ENCODE measurements at places on chromosomes 1 and 21.

- no peak for DNase-seq
Observed at GRCh38 chr1:157751283-157751682, 25.6 kb downstream of the FCRL2 start.

DNA sequence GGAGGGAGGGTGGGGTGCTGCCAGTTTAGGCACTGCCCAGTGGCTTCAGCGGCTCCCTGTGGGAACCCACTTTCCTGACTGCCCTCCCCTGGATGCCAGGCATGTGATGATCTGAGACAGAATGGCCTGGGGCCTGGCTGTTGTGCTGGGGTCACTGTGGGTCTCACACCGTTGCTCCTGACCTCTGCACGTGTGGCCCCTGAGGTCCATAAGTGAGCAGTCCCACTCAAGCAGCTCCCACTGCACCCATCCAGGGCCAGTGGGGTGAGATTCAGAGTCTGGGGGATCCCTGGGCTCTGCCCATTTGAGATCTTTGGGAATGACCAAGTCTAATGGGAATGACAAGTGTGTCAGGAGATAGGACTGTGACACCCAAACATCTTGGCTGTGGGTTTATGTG, 18.0 kb downstream of the PODN start:
- DNase-seq = no peak

DNA sequence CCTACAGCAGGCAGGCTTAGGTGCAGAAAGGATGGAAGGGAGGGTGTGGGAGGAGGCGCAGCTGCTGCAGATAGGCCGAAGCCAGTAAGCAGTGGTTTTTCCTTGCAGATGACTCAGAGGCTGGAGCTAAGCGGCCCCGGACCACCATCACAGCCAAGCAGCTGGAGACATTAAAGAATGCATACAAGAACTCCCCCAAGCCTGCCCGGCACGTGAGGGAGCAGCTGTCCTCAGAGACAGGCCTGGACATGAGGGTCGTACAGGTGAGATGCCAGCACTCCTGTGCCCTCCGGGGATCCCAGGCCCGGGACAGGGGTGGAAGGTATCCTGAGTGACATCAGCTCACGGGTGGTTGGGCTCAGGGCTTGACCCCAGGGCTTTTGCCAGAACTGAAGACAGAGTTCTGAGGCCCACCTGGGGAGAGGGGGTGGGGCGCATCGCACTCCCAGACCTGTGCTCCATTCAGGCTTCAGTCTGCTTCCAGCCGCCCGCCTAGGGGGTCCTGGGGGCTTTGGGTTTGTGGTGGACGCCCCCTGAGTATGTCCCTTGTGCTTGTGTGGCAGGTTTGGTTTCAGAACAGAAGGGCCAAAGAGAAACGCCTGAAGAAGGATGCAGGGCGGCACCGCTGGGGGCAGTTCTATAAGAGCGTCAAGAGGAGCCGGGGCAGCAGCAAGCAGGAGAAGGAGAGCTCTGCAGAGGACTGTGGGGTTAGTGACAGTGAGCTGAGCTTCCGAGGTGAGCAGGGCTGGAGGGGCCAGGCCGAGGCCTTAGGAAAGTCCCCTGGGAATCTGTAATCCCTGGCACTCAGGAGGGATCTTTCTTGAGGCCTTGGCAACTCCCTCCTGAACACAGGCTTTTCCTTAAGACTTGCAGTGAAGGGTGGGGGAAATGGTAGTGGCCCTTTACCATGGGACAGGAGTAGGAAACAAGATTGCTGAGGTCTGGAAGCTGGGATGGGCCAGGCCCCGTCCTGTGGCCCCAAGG, 41.5 kb downstream of the LHX4 start:
- no peak for DNase-seq

- DNase-seq = no peak
Observed at GRCh38 chr1:215830226-215830810, 263.2 kb downstream of the KCTD3 start.

DNA sequence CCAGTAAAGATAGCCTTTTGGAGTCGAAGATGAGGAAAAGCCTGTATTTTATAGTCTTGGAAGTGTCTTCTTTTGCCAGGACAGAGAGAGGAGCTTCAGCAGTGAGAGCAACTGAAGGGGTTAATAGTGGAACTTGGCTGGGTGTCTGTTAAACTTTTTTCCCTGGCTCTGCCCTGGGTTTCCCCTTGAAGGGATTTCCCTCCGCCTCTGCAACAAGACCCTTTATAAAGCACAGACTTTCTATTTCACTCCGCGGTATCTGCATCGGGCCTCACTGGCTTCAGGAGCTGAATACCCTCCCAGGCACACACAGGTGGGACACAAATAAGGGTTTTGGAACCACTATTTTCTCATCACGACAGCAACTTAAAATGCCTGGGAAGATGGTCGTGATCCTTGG, at the start of gene VCAM1:
VCAM1 (plus strand) TSS at position 253 of the 400 bp plus-strand sequence; CDS start at position 372, 119 bp downstream.
- DNase-seq = no peak

DNA sequence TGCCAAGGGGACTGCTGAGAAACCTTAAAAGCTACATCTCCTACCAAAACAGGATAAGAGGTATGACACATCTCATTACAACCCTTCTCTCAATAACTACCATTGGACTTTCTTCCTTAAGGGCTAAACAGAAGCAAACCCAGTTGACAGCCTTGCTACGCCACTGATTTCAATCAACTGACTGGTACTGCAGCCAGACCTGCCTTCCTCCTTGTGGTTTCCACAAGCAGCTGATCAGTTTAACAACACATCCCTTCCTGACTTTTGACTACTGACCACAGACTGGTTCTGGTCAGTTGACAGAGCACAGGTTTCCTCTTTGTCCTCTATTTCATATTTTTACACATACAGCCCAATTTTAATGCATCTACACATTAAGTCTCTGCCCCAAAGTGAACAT, 108.8 kb downstream of the ADAMTS1 start:
- no peak for DNase-seq

DNA sequence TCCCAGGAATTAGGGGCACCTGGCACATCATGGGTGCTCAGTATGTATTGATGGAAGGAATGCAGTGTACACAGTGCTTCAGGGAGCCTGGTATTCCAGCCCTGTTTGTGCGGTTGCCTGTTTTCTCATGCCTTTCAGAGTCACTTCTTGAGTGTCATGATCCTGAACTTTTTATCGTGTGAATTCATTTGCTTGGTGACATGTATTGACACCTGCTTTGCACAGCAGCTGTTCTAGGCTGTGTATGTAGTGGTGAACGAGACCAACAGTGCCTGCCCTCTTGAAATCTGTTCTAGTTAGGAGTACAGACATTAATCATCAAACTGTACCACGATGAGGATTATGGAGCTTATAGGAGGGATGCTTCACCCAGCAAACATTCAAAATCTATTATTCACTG, 6.1 kb downstream of the HTR6 start:
- no peak for DNase-seq

DNA sequence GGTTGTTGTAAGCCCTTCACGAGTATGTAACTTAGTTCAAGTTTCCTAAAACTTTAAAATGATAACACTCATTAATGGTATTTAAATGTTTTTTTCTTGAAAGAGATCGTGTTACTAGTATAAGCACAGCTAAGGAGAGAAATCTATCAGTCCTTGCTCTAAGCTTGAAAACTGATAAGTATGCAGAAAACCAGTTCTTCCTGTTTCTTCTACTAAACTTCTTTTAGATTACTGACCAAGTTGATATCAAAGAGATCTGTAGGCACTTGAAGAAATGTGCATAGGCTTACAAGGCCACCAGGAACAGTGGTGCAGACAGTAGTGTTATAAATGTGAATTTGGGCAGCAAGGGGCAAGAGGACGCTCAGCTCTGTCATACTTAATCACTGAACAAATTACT, 3.9 kb downstream of the EFCAB14 start:
- no peak for DNase-seq

Data from activated CD4-positive, alpha-beta T cell treated with anti-CD3 and anti-CD28 coated beads for 24 hours (primary cell).